ENCODE measurements at places on chromosomes 5 and 9. TPM values are rescaled to one million over a fixed set of nuclear protein-coding genes. Genes with fewer than 3 reads are reported as not detected.

- DNase-seq, result peak; percentile 29
These were observed 203.9 kb upstream of the RASEF start for GRCh38 chr9:83266666-83267496.

DNA sequence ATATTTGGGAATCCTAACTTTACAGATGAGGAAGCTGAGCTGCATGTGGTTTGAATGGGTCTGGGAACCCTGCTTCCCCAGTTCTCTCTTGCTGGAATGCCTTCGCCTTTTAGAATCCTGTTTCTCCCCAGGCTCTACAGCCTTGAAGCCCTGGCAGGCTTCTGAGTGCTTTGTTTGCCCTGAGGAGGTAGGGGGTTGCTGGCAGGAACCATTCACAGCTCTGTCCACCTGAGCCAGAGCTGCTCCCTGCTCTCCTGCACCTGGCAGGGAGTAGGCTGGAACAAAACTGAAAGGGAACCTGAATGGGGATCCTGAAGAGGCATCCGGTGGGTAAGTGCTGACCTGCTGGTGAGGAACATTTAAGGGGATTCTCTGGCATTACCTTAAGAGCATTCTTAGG is 33.0 kb downstream of the KIF4B start:
- DNase-seq, result no peak

DNA sequence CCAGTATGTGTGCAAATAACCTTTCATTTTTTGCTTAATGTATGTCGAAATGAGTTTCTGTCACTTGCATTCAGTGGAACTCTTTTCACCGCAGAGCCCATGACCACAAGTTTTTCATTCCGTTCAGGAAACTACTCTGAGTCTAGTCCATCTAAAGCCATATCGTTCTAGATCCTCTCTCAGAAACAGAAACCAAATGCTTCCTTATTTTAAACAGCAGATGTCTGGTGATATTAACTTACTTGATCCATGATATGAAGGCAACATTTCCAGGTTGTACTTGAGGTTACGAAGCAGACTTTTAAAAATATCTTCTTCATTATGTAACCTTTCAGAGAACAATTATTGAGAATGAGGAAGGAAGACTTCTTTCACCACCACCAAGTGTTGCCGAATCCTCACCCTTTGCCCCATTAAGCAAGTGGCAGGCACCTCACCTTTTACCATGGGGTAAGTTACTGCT is 72.4 kb upstream of the GNAQ start:
- DNase-seq, result no peak

- no peak for DNase-seq
These were observed 71.4 kb downstream of the MYO10 start for GRCh38 chr5:16864631-16865131.

DNA sequence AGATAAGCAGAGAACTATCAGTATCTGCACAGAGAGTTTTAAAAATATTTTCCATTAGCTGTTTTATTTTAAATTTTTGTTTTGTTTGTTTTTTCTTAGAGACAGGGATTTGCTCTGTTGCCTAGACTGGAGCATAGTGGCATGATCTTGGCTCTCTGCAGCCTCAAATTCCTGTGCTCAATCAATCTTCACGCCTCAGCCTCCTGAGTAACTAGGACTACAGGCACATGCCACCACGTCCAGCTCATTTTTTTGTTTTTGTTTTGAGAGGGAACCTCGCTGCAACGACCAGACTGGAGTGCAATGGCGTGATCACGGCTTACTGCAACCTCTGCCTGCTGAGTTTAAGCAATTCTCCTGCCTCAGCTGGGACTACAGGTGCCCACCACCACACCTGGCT is 138.2 kb upstream of the LPAR1 start:
- no peak for DNase-seq

The EXOC3 gene
- total RNA-seq, result 11.3 TPM

- no peak for DNase-seq
These were observed 10.9 kb upstream of the NKD2 start for GRCh38 chr5:997711-998110.

- DNase-seq, result no peak
These were observed 32.5 kb downstream of the FAM240B start for GRCh38 chr9:38687389-38687842.

The SLCO6A1 gene
- not detected for total RNA-seq

DNA sequence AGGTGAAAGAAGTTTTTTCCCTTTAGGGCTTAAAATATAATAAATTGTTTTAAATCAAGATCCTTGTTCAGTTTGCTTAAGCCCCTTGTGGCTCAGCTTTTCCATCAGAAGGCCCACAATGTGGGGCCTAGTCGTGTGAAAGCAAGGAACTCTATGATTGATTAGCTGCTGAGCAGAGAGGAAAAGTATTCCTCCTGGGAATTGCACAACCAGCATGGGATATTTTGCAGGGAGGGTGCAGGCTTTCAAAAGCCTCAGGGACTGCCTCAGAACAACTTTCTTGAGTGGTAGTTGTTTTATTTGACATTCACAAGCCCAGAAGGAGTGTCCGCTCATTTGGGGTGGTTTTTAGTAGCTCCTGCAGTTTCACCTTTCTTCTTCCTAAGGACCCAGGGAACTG is 19.8 kb downstream of the TTC23L start:
- DNase-seq, result no peak

GRCh38 chr5:133618141-133618540 is 5.8 kb upstream of the FSTL4 start:
- no peak for DNase-seq

GRCh38 chr9:114450833-114451706 is 54.2 kb downstream of the WHRN start:
- DNase-seq, result no peak

DNA sequence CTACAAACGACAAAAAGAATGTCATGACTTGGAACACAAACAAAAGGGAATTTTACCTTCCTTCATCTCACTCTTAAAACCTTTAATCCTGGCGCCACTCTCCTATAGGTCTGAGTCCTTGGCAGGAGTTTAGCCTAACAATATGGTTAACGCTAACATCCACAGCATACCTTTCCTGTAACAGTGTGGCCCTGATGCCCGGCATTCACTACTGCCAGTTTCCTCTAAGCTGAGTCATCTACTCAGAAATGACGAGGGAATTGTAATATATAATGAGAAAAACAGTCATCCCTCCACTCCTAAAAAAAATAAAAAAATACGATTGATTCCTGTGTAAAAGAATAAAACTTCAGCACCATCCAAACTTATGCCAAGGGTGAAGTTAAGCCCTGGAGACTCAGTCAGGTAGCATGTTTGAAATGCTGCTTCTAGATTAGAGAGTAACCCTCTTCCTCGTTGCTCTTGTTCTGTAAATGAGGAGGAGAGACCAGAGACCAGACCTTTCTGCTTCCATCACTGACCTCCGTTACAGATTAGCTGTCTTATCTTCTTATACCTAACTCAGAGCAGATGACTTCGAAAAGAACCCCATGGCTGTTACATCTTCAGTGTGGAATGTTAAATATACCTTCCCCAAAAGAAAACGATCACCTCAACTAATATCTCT is 37.4 kb downstream of the CCDC125 start:
- DNase-seq, result peak; percentile 54

The C9orf50 gene
- total RNA-seq, result not detected

GRCh38 chr9:98251551-98251950 is 3.9 kb downstream of the TBC1D2 start:
- peak; percentile 93 for DNase-seq

DNA sequence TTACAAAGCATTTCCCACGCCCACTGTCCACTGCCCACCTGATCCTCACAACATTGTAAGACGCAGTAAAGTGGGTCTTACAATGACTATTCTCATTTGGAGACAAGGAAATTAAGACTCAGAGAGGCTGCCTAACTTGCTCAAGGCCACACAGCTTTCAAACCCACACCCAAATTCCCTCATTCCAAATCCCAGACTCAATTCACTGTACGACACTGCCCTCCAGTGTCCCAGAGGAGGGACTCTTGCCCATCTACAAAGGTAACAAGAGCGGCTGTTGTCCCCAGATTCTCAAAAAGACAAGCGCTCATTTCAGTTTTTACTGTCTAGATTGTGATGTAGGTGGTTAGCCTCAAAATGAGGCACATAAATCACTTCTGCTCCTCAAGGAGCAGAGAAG is 184.6 kb downstream of the ACTL7B start:
- no peak for DNase-seq

The NADK2 gene
- total RNA-seq, result 51.1 TPM

The MARCOL gene
- total RNA-seq, result not detected

GRCh38 chr9:93064392-93065134 is 6.1 kb downstream of the SUSD3 start:
- no peak for DNase-seq

DNA sequence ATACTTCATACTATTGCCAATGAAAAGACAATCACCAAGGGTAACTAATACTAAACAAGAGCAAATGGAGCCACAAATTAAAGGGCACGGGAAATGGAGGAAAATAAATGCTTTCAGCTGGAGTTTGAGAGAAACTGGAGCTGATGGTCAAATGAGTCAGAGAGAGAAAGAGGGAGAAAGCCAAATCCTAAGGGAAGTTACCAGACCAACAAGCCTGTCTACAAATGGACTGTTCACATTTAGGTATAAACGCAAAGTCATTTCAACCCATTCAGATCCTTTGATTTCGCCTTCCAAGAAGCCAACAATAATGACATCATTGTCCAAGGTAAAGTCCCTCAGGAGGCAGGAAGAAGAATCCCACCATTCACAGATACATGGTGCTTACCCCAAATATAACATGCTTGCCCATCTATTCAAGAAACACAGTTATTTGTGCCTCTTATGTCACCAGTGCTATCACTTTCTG is 351.8 kb downstream of the RAB3C start:
- DNase-seq, result no peak

DNA sequence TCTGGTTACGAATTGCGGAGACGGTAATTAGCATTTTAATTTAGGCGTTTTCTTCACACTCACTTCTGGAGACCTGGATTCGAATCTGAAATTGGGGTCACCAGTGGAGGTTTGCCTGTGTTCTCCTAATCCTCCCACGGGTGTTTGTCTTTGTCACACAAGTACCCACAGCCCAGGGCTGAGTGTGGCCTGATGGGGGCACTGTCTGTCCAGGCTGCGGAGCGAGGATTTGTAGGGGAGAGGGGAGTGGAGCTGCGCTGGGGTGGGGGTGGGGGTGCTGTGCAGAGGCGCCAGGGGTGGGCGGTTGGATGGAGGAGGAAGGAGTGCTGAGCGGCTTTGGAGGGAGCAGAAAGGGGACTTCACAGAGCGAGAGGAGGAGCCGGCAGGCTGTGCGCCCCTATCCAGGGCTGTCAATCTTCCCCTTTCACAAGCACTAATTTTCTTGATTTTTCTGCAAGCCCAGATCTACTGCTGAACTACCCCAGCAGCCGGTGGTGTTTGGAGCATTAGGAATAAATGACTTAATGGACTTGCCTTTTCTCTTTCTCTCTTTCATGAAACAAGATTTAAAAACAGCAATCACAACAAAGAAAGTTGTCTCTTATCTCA is 53.1 kb downstream of the TSPAN17 start:
- DNase-seq, result peak; percentile 26

DNA sequence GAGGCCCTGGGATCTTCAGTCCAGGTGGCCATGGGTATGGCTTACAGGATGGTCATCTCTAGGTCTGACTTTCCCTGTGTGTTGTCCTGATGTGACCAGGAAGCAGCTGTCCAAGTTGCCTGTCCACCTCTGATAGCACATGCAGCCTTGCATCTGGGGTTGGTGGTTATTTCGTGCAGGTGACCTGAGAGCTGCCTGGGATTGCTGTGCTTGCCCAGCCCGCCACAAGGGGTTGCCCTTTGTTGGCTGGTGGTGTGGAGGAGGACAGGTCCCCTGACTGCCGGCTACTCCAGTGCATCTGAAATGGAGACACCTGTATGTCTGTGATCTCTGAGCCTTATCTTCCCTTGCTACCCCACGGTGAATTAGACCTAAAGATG is 212.6 kb downstream of the ARHGAP26 start:
- no peak for DNase-seq

DNA sequence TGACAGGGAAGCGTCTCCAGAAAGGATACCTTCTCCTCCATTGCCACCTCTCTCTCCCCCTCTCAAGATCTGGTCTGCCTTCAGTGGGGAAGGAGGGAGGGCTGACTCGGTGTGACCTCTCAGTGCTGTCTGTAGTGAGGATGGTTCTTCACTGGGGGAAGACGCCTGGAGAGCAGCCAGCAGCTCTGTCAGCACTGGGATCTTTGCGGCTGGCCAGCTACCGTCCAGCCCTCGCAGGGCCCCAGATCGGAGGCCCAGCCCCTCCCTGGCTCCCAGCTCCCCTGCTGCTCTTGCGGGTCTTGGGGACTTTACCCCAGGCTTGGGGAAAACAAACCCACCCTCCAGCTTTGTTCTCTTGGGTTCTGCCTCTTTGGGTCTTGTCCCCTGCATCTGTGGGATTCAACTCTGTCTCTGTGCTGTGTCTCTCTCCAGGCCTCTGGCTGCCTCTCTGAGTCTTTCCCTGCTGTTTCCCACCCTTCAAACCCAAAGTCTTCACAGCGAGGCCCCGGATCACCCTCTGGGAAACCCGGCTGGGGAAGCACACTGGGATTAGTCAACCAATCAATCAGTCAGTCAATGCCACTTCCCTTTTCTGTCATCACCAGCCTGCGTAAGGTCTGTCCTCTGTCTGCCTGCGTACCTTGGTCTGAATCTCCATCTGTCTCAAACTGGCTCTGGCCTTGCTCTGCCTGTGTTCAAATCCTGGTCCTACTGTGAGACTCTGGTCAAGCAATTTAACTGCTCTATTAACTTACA is 23.0 kb downstream of the FGF18 start:
- DNase-seq, result no peak

- DNase-seq, result no peak
These were observed 682.3 kb downstream of the BRINP1 start for GRCh38 chr9:118686959-118687358.

GRCh38 chr9:86997156-86997555 is 49.9 kb upstream of the GAS1 start:
- no peak for DNase-seq

DNA sequence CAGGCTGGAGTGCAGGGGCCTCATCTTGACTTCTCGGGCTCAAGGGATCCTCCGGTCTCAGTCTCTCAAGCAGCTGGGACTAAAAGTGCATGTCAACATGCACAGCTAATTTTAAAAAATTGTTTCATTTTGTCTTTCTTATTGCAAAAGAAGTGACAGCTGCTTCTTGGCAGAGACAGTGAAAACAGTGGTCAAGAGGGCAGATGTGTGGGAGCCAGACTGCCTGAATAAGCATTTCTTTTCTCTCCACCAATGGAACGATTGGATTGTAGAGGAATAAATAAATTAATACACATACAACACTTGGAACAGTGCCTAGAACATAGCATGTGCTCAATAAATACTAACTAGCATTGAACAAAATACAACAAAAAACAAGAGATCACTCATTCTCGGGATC is 27.4 kb upstream of the KIF4B start:
- no peak for DNase-seq

- no peak for DNase-seq
These were observed 8.7 kb downstream of the SLF1 start for GRCh38 chr5:94627191-94627590.

The CD74 gene
- total RNA-seq, result not detected

The CBY3 gene
- total RNA-seq, result not detected

The PKD2L2 gene
- total RNA-seq, result not detected
